ENCODE measurements at places on chromosomes 4 and X.

DNA sequence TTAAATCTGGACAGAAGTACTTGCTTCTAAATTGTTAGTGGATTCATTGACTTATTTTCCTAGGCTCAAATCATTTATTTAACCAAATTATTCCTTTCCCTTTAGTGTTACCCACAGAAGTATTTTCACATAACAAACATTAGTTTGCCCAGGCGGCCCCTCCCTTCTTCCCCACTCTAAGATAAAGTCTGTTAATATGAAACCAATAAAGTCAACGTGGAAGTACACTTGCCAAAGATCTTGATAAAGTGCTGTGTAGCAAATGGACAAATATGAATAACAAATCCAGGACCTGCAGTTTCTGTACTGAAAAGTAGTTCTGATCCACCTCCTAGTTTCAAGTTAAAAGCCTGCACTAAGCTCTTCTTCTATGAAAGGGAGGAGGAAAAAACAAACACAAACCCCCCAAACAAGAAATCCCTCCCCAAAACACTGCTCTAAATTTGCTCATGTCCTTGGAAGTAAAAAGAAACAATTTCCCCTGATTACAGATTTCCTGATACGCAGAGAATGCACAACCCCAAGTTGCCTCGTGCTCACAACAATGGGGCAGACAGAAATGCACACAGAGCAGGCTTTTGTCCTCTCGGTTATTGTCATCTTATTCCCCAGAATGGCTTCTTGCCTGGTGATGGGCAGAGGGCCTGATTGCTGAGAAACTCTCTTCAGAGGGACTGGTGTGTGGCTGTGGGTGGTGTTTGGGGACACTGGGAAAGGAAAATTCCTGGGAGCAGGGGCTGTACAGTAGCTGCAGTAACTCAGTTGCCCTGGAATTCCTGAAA lies 23.2 kb downstream of the TMSB4X start:
- DNase-seq, result no peak

GRCh38 chr4:86582410-86582809 lies 11.7 kb upstream of the PTPN13 start:
- DNase-seq, result no peak

DNA sequence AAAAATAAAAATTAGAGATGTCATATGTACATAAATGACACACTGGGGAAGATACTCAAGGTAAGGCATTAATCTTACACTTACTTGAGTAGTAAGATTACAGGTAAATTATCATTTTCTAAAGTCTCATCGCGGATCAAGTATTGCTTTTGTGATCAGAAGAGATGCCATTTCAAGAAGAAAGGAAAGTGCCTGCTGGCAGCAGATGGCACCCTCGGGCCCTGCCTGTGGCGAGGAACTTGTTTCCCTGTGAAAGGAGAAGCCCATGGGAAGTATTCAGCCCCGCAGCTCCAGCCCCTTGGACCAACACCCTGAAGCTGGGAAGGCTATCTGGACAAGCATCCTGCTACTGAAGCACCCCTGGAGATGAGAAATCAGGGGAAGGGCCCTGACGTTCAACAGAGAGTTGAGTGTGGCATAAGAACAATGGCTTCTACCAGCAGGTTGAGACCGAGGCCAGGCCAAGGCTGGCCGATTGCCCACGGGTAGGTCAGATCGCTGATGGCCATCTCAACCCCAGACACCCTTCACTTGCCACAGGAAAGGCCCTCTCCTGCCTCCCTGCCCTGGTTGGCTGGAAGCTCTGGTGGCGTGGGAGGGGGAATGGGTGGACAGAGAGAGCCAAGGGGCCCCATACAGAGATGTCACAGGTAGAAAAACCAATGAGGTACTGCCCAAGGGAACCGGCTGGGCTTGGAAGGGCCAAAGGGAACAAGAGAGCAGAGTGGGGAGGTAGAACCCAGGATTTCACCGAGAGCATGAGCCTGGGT lies 18.8 kb upstream of the MXD4 start:
- DNase-seq, result no peak

- DNase-seq, result no peak
Observed at GRCh38 chr4:133156096-133156495, 7.0 kb downstream of the PCDH10 start.

Data from CD8-positive, alpha-beta T cell (primary cell).